KG1 (cell line): ENCODE measurements at places on chromosomes 4 and X.

DNA sequence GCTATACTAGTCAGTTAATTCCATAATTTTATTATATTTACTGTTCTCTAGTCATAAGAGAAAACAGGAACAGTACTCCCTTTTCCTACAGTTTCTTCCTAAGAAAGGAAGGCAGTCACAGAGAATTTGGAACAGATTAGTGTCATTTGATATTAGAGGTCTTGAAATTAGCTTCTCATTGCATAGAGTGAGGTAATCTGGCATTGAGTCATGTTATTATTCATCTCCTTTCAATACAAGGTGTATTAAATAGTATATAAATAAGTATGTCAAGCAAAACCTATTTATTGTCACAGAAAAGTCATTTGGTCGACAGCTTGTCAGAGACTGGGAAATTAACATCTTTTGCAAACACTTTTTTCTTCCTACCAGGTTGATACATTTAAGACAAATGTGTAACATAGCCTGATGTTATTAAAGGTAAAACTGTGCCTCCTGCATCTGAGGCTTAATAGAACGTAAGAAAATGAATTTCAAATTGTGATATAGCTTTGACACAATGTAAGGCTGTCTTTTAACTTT lies 753.1 kb upstream of the FRG1 start:
- no peak for DNase-seq

- no peak for DNase-seq
These were observed 80.9 kb upstream of the TLR3 start for GRCh38 chr4:185987961-185988627.

DNA sequence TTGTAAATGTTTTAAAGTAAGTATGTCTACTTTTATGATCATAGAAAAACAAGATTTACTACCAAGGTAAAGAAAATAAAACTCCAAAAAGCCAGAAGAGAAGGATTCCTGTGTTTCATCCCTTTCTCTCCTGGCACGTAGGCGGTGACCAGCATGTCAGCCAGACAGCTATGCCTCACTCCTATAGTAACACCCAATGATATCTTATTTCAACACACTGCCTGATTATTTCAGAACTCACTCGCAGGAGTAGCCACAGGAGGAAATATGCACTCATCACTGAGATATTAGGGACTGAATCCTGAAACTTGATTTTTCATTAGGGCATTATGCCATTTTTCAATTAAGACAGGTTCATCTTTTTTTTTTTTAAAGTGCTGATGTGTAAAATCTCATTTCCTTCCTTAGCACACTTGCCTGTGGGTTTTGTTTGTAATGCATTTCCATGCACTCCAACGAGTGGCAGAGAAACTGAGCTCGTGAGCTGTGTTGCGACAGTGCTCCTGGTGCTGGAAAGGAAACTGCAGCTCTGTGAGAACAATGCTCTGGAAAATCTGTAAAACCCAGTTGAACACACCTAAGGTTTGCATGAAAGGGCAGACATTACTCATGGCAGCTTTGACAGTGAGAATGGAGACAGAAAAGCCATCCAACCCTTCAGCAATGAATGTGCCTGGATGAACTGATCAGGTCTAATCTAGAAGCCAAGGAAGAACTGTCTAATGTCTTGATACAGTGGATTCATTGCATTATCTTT lies 18.2 kb downstream of the RAI2 start:
- DNase-seq, result no peak

GRCh38 chr4:147101678-147102077 lies 156.0 kb upstream of the TTC29 start:
- no peak for DNase-seq

GRCh38 chr4:63620271-63620670 lies 789.0 kb downstream of the TECRL start:
- no peak for DNase-seq

DNA sequence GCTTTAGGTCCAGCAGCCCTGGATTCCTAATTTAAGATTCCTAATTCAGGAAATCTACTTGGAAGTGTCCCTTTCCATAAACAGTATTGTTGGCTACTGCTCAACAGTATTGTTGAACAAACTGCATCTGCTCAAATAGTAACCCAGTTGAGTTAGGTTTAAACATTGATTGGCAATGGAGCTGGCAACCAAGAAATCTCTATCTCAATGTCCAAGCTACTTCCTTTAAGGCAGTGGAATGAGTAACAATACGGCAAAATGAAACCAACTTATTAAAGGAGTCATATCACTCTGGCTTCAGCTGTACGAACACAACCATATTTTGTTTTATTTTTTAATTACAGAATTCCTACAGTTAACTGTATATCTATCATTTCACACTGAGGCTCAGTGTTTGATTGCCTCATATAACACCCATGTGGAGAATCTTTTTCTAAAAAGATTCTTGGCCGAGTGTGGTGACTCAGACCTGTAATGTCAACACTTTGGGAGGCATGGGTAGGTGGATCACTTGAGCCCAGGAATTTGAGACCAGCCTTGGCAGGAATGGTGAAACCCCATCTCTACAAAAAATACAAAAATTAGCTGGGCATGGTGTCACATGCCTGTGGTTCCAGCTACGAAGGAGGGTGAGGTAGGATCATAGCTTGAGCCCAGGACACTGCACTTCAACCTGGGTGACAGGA lies 71.7 kb upstream of the IL13RA1 start:
- no peak for DNase-seq

GRCh38 chr4:1300466-1301455 lies 11.1 kb downstream of the MAEA start:
- no peak for DNase-seq

GRCh38 chr4:54659313-54659712 lies 1.6 kb downstream of the KIT start:
- no peak for DNase-seq

DNA sequence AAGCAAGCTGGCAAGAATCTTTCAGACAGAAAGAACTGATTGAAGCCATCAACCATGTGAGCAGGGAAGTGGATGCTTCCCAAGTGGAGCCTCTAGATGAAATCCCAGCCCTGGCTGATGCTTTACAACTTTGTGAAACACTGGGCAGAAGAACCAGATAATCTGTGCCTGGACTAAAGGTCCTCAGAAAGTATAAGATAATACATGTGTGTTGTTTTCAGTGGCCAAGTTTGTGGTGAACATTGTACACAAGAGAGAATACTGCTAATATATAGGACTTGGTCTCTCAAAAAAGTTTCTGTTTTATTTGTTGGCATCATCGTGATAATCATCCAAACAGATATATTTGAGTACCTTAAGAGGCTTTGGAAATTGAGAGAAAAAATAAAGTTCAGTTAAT lies 1367.8 kb upstream of the IGFBP7 start:
- DNase-seq, result no peak

DNA sequence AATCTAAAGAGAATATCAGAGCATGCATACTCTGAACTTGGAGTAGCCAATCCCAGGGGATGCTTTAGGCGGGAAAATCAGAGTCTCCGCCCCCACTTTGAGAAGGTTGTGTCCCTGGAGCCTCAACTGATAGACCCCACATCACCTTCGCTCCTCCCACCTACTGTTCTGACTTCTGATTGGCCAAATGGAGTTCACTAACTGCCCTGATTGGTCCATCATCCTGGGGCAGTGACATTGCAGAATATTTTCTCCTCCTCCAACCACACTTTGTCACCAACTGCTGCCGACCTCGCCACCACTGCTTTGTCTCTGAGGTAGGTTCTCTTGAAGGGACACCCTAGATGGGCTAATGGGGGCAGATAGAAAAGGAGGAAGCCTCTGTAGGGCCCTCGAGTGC lies 22.7 kb upstream of the SPACA5B start:
- no peak for DNase-seq

DNA sequence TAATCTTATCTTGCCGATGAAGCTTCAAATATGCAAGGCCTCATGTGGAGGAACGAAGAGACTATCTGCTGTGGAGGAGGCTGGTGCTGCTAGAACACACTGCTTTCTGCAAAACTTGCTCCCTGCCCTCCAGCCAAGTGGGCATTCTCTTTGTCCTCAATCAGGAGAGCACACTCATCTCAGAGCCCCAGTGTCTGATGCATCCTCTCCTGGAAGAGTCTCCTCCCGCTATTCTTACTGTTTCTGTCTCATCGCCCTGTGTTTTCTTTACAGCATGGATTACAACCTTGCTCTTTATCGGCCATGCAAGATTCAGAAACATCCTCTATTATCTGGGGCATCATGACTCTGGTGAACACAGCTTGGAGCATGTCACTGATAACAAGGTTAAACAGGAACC lies 68.2 kb upstream of the MTNR1A start:
- DNase-seq, result no peak

GRCh38 chr4:72275381-72275780 lies 243.6 kb downstream of the NPFFR2 start:
- no peak for DNase-seq

DNA sequence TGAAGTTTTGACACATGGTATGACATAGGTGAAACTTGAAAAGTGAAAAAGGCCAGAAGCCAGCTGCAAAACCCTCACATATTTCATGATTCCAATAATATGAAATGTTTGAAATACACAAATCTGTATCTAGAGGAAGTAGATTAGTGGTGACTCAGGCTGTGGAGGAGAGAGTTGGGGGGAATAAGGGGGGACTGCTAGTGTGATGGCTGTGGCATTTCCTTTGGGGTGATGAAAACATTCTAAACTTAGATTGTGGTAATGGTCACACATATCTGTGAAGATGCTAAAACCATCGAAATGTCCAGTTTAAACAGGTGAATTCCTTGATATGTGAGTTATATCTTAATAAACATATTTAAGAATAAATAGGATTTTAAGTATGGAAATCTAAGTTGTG lies 343.5 kb upstream of the SFRP2 start:
- DNase-seq, result no peak

DNA sequence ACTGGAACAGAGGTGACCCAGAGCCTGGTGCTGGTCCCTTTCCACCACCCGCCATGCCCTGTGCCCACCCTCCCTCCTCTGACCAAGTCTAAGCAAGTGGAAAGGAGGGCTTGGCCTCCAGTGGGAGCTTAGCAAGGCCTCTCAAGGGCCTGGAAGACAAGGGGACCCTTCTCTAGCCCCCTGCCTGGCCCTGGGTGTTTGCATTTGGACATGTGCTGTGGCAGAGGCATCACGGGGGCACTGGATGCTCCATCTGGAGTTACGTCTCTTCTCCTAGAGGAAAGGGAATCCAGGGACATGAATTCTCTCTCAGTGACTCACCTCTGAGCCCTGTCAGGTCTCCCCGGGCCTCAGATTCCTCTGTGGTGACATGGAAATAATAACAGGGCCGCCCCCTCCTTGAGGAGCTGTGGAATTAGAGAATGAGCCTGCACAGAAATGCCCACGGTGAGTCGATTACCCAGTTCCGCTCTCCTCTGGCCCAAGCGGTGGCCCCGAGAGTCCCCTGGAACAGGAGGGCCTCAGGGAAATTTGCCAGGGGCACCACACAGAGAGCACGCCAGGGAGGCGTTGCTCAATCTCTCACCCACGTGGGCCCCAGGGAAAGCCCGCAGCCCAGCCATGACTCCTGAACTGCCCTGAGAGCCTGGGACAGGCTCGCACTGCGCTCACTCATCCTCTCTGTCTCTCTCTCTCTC lies 189.6 kb downstream of the BCOR start:
- no peak for DNase-seq

DNA sequence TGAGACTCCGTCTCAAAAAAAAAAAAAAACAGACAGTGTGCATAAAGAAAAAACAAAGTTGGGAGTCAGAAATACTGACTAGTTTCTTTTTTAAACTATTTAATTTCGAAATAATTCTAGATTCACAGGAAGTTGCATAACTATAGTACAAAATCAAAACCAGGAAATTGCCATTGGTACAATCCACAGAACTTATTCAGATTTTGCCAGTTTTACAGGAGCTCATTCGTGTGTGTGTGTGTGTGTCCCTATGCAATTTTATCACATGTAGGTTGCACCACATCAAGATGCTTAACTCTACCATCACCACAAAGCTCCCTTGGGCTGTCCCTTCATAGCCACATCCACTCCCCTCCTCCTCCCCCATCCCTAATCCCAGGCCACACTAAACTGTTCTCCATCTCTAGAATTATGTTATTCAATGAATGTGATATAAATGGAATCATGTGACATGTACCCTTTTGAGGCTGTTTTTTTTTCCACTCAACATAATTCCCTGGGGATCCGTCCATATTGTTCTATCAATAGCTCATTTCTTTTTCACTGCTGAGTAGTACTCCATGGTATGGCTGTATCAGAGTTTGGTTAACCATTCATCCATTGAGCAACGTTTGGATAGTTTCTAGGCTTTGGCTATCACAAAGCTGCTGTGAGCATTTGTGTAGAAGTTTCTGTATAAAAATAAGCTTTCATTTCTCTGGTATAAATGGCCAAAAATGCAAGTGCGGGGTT lies 16.3 kb upstream of the DDX3X start:
- no peak for DNase-seq

DNA sequence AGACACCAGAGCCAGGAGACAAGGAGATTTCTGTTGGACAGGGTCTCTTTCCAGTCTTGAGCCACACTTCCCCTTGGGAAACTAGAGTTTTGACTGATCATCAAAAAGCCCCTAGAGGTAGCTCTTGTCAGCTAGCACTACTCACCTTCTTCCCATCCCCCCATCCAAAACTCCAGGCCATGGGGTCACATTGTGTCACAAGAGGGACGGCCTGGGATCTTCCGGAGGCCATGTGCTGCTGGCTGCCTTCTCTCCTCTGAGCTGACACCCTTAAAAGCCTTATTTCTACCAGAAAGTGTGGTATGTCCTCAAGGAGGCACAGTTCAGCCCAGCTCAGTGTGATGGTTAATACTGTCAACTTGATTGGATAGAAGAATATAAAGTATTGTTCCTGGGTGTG lies 7.8 kb downstream of the PNMA3 start:
- no peak for DNase-seq

DNA sequence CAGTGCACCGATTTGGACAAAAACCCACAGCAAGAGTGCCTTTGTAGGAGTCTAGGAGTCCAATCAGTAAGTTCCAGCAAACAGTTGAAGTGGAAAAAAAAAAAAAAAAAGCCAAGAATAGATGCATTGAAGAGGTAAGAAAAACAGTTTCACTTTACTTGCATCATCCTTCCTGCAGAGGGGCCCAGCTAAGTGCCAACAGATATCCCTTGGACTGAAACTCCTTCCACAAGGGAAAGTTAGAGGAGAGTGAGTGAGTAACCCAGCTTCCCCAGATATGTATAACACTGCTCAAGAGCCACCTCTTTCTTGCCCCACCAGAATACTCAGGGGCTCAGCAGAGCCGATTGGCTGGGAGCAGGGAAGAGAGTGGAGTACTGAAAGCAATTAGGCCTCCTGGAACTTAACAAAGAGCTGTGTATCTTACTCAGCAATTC lies 617.7 kb upstream of the SMIM31 start:
- no peak for DNase-seq
